ENCODE measurements at places on chromosomes 2 and 18.

DNA sequence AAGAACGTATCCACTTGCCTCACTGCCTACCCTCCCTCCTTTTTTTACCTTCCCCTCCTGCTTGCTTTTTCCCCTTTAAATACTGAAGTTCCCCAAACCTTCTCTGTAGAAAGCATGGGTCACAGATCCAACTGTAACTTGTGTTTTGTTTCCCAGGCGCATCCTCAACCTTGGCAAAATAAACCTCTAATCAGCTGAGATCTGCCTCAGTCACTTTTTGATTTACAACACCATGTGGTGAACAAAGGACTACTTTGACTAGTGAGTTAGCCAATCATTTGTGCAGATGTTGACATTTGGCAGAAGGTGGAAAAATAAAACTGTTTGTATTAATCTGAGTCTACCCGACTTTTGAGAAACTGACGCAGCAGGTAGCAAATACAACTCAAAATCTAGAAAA is 23.3 kb upstream of the MCM6 start:
- DNase-seq, result no peak

DNA sequence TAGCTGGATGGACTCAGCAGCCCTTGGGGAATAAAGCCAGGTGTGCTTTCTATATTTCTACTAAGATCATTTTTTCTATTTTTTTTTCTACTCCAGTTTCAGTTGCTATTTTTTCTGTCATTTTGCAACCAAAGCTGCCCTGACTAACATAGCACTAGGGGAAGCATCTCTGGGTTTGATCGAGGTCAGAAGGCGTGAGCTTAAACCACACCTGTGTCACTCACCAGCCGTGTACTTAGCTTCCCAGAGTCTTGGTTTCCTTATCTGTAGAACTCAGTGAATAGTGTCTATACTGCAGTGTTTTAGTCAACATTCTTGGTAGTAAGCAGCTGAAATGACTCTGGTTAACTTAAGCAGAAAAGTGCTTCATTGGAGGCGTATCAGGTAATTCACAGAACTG is 489.6 kb upstream of the SPRED2 start:
- DNase-seq, result no peak

GRCh38 chr2:19648583-19648982 is 253.2 kb downstream of the TTC32 start:
- no peak for DNase-seq

DNA sequence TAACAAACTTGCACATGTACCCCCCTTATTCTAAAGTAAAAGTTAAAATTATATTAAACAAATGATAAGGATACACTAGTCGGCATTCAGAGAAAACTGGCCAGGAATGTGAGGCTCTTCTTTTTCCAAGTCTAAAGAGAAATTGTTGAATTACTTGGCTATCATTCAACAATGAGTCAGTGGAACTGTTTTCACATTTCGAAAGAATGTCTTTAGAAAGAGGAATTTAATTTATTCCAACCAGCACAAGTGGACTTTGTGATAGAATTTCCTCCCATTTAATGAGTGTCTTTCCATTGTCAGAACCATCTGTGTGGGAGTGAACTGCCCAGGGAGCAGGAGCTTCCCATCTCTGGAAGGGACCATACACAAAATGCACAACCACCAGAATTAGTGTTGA is 792.2 kb downstream of the EPHA4 start:
- no peak for DNase-seq

GRCh38 chr2:237218756-237219155 is 133.1 kb downstream of the COPS8 start:
- no peak for DNase-seq

DNA sequence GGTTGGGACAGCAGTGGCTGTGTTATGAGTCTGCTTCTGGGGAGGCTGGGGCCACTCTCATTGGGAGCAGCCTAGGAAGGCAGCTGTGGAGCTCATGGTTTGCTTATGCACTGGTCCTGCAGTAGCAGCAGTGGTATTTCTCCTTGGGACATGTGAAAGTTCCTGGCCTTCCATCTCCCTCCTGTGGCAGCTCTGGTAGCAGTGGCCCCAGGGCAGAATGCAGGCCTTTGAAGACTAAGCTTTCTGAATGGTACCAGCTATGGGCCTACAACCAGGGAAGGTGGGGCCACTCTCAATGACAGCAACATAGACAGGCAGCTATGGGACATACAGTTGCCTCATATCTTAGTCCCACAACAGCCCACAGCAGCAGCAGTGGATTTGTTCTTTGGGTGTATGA is 117.3 kb upstream of the VWC2L start:
- no peak for DNase-seq

GRCh38 chr2:31187166-31187565 is 30.1 kb downstream of the CAPN14 start:
- no peak for DNase-seq

DNA sequence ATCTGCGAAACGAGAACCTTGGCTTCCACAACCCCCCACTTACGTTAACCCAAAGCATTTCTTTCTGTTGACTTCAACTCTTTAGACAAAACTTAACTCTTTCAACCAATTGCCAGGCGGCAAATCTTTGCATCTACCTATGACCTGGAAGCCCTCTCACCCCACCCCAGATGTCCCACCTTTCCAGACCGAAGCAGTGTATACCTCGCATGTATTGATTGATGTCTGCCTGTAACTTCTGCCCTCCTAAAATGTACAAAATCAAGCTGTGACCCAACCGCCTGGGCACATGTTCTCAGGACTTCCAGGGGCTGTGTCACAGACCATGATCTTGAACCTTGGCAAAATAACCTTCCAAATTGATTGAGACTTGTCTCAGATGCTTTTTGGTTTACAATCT is 12.3 kb downstream of the AQP12B start:
- no peak for DNase-seq

GRCh38 chr18:79570266-79571201 is 109.1 kb upstream of the CTDP1 start:
- peak; percentile 33 for DNase-seq

GRCh38 chr18:70382017-70382416 is 93.2 kb downstream of the SOCS6 start:
- DNase-seq, result no peak

Data from hematopoietic multipotent progenitor cell (in vitro differentiated cells).